Frontal cortex (tissue), 4 donors: ENCODE measurements at places on chromosomes 6 and 20.

DNA sequence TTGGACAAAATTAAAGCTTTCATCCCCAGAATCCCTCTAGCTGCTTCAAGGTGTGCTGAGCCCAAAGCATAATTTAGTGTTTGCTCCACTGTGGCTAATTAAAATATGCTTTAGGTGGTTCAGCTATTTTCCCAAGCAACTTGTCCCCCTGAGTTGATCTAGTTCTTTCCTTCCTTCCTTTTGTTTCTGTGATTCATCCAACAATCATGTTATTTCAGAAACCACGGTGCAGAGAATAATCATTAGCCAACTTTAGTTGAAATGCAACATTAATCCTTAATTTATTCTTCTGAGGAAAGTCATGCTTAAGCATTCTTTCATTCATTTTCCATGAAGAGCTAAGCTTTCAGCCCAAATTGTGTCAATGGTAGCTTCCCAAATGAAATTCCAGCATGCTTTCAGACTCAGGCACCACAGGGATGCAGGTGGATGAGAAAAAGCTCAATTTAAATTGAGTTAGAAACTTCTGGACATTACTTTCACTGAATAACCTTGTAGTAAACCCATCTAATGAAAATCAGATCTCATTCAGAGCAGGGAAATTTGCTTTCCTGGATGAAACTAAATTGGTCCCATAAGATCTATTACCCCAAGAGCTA is 209.0 kb upstream of the NT5E start:
- DNase-seq, result no peak

DNA sequence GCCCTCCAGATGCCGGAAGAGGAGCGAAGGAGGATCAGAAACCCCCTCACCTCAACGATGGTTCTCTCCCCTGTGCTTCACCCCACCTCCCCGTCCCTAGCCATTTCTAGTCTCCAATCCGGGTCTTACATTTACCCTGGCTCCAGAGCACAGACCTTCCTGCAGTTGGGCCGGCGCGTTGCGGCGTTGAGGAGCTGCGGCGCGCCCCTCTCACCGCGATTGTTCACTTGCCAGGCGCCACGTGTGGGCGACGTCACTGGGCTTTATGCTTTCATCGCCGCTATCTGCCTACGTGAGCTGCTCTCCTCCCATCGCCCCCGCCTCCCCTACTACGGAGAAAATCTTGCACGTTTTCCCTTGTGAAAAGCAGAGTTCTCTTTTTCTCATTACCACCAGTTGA is at the start of gene CRISP2:
TSS of gene CRISP2 (minus strand) at position 198 of the 400 bp plus-strand sequence. CDS start 4,347 bp downstream, outside the sequence.
- DNase-seq, result no peak

DNA sequence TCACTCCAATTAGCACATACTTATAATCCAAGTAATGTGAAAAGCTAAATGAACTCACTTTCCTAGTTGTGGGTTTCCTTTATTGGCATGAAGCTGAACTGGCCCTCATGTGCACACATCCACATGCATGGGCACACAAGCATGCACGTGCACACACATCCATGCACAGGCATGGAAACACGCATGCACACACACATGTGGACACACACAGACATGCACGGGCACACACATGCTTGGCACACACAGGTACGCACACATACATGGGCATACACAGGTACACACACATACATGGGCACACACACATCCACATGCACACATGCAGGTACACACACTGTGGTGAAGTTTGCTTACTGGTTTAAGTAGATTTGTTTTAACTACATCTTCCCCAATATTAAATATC is 23.8 kb downstream of the SYNDIG1 start:
- no peak for DNase-seq

DNA sequence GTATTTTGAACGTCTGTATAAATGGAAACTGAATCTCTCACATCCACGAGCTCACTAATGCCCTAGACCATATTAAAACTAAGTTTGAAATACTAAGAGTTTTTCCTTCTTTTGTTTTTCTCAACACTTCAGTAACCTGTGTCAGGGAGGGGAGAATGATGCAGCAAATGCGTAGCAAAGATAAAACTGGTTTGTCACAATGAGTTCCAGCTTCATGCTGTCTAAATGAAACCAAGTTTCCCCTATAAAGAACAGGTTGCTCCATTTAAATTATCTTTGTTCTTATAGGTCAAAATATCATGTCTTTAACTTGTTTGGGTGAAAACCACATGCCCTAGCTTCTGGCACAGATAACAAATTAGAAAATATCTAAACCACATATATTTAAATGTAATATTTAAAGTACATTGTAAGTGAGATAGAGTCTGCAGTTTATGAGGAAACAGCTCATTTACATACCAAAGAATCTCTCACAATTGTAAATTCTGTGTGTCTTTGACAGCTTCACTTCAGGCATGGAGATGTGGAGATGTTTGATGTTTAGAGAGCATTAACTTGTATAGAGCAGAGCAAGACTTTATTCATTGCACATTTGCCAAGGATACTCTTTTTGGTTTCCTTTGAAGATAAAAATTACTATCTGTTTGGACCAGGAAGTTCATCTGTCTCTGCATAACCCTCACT is 7.3 kb downstream of the TRDN start:
- no peak for DNase-seq

GRCh38 chr6:109186012-109186411 is 90.7 kb downstream of the CEP57L1 start:
- DNase-seq, result no peak

DNA sequence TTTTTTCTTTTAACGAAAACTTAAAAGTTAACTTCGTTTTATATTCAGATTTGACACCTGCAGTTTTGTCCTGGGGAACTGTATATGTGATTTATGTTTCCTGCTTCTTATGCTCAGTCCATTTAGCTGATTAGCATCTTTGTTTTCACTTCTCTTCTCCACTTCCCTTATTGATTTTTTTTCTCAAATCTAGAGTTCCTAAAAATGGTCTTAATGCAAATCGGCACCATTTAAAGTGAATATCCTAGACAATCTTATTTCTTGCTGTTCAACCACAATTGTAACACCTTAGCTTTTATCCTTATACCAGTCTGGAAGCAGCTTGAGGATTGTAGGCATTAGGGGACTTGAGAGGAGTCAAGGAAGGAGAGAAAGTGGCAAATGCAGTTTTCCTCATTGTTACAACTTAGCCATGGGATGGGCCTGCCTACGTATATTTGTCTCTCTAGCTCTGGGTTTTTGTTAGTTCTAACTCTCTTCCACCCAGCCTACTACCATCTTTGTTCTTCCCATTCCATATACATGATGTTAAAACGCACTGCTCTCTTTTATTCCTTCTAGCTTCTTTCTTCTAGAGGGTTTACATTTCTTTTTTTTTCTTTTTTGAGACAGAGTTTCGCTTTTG is 8.5 kb downstream of the QRSL1 start:
- no peak for DNase-seq

GRCh38 chr6:167393731-167394130 is 68.8 kb downstream of the TTLL2 start:
- no peak for DNase-seq

GRCh38 chr20:58243653-58244410 is 15.4 kb upstream of the ANKRD60 start:
- no peak for DNase-seq

DNA sequence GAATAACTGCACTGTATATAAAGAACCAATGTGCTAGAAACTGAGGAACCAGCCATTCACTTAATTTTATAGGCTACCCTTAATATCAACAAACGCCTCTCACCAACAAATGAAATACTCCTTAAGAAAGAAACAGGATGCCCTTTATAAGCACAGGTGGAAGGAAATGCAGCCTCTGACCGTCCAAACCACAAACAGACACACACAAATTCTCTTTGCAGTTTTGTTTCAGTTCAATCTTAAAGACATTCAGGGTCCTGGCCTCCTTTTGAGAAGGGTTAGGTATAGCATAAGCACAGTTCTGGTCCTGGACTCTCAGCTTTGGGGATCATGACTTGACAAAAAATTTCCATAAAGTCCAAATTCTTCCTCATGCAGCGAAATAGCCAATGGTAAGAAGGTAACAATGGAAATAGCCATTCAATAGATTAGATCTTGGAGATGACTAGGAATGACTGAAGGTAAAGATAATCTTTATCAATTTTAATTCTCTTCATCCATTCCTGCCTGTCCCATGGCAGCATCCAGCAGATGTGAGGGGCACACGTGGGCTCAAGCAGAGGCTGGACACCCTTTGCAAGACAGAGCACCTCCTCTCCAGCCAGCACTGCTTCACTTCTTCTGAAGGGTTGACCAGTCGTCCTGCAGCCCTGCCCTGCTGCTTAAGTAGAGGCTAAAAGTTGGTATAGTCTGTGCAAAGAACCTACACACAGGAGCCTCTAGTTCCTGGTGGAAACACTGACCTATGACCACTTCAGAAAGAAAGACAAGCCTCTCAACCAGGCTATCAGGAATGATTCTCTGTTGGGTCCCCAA is 123.9 kb downstream of the CD83 start:
- DNase-seq, result no peak

DNA sequence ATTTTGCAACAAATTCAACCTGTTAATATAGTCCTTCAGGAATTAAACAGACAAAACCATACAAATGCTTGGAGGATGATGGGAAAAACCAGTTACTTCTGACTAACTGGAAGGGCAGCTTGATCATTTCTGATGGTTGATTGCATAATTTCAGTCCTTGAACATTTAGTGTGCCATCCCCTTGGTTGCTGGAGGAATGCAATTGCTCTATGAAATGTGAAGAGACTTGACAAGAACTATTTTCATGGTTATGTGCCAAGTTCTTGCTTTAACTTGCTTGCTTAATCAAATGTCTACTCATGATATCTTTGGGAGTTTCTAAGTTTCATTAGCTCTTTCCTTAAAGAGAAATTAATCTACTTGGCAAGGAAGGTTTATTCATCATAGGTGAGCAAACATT is 45.2 kb downstream of the ANKEF1 start:
- no peak for DNase-seq

DNA sequence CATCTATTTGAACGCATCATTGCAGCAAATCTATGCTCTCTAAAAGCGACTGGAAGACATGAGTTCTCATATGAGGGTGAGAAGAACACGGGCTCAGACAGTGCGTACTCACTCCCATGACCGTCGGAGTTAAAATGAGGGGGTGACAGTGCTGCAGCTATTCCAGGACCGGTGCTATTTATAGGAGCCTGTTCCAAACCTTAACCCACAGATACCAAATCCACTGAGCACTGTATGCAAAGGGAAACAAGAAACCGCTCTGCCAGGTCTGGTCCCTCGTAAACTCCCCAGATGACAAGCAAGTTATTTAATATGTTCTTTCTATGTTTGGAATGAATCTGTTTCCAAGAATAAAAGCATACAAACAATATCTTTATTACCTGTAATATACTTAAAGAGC is 22.9 kb downstream of the PPP1R3G start:
- no peak for DNase-seq

DNA sequence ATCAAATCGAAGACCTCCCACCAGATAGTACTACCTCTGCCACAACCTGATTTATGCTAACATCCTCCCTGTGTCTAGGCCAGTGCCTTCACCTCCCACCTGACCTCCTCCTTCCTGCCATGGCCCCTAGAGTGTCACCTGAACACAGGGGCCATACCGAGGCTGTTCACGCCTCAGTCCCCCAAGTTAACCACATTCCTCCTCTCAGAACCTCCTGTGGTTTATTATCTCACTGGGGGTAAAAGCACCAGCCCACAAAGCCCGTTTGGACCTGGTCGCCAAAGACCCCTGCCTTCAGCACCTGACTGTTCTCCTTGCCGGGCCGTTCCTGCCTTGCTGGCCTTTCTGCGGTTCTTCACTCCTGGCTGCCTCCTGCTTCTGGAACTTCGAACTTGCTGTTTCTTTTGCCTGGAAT is 13.7 kb downstream of the MAS1 start:
- DNase-seq, result no peak

GRCh38 chr20:40688129-40689099 is 622 bp downstream of the MAFB start:
- no peak for DNase-seq

DNA sequence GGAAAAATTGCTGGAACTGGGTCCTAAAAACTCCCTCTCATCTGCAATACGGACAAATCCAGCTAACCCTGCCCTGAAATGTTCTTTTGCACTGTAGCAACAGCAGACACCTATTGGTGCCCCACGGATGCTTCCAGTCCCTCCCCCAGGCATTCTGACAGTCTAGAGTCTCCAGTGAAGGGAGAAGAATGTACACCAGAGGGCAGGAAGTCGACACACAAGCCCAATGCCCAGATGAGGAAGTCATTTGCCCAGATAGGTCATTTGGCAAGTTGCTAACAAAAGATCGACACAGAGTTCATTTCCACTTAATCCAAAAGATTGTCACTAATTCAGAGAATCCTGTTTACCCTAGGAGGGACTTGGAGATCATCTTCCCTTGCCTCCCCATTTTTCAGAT is 293.0 kb upstream of the PRDM1 start:
- DNase-seq, result no peak

DNA sequence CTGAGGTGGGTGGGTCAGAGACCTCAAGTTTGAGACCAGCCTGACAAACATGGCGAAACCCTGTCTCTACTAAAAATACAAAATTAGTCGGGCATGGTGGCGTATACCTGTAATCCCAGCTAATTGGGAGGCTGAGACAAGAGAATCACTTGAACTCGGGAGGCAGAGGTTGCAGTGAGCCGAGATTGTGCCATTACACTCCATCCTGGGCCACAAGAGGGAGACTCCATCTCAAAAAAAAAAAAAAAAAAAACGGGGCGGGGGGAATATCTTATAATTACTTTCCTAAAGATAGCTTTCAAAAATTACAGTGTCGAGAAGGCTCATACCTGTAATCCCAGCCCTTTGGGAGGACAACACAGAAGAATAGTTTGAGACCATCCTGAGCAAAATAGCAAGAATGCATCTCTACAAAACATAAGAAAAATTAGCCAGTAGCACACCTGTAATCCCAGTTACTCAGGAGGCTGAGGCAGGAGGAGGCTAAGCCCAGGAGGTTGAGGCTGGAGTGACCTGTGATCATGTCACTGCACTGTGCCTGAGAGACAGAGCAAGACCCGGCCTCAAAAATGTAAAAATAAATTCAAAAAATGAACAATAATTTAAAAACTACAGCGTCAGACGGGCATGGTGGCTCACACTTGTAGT is 25.8 kb downstream of the CBFA2T2 start:
- DNase-seq, result no peak

- DNase-seq, result no peak
Measured at GRCh38 chr6:36599791-36600209, 5.6 kb downstream of the SRSF3 start.

DNA sequence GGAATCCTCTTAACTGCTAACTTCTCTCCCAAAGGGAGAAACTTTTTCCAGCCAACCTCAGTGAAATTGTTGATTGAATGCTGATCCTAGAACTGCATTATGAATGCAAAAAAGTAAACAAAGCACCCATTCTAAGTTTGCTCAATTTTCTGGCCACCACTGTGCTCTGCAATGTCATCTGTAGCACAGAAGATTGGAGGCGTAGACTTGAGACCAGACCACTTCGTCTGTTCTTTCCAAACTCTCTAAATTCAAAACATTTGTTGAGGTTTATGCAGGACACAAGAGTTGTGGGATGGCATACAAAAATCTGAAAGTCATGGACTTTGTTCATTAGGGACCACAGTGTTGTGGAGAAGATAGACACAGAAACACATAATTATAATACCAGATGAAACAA is 11.1 kb upstream of the TSPYL1 start:
- DNase-seq, result no peak

- no peak for DNase-seq
Measured at GRCh38 chr6:155181498-155181897, 82.3 kb upstream of the CLDN20 start.

- DNase-seq, result no peak
Measured at GRCh38 chr6:136792095-136792409, 225 bp downstream of the MAP3K5 start.
